Naive B cell (primary cell): ENCODE measurements at places on chromosomes 4 and X. TPM values are rescaled to one million over a fixed set of nuclear protein-coding genes. Genes with fewer than 3 reads are reported as not detected.

CC2D2A gene
- polyA plus RNA-seq = not detected

GRCh38 chrX:110006821-110007375, 4.0 kb downstream of the TMEM164 start:
- no peak for DNase-seq

DNA sequence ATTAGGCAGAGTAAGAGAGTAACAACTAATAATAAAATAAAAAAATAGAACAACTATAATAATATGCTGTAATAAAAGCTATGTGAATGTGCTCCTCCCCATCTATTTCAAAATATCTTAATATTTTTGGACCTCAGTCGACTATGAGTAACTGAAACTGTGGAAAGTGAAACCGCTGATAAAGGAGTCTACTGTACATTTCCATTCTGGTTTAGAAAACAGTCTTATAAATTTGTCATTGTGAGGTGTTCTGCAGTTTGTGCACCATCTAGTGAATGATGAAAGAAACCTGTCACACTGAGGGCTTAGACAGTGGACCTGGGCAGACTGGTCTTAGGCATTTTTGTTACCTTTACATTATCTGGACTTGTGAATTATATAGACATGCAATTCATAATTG, 42.0 kb downstream of the TMEM150C start:
- no peak for DNase-seq

DNA sequence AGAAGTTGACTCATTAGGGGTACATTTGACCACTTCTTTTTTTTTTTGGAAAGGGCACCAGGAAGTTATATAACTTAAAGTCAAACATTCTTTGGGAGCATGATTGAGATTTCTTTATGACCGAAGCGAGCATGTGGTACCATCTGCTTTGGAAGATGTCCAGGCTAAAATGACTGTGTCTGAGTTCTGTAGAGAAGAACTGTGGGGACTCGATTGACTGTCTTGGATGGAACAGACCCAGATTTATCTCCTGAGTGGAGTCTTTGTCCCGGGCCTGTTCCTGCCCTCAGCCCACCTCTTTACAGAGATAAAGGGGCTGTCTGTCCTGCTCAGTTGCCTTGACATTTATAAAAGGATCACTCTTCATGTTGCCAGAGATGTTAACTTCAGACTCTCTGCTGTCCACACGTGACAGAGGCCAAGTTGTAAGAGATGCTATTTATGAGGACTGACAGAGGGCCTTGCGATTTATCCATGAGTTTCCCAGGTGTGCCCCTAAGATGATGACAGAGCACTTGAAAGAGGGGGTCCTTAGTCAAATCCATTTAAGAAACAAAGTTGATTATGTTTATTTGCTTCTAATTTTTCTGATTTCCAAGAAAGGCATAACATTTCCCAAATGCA, 16.8 kb downstream of the SMIM20 start:
- no peak for DNase-seq
